Thyroid gland (tissue), 4 donors: ENCODE measurements at places on chromosomes 12 and 14.

- no peak for DNase-seq
Measured at GRCh38 chr12:71268598-71269280, 110.9 kb upstream of the TSPAN8 start.

DNA sequence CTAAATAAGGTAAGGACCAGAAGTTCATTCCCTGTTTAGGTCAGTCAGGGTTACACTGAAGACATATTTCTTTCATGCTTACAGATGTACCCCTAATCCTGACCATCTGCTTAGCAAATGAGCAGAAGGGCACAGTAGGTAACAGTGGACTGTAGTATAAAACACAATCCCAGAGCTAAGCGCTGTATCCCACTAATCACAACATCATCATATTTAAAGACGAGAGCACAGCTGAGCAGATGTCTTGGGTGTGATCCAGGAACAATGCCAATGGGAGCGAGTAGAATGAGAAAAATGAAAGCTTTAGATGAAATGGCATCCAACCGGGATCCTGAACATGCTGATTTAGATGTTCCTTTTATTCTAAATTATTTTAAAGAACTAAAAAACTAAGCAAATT, 213.4 kb downstream of the CCER1 start:
- no peak for DNase-seq

DNA sequence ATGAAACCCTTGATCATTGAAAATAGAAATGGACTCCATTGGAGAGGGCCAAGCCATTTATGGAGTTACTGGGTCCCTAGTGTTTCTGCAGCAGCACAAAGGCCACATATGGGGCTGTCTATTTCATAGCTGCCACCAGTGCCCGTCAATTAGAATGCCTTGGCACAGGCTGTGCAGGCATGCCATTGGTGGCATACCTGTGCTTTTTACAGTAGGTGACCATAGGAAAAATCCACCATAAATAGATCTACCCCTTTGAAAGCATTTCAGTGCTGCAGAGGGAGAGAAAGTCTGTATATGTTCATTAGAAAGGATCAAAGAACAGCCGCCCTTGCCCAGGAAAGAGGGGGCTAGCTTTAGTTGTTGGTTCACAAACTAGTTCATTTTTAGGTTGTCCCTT, 13.1 kb downstream of the MYBPC1 start:
- DNase-seq = no peak

GRCh38 chr14:68730348-68730747, 62.5 kb downstream of the ZFP36L1 start:
- no peak for DNase-seq

DNA sequence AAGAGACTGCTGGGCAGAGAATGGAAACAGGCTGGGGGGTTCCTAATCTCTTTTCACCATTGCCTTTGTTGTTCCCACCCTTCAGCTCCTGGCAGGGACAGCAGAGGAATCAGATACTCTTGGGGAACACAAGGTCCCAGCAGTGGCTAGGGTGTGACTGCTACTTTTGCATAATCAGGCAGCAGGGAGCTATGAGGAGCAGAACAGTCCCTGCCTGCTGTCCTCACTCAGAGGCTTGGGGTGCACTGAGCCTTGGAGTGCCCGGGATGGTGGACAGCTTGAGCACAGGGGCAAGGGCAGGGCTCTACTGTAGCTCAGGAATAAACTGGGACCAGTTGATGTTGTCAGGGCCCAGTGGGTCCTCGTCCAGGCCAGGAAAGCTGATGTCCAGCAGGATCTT, 1.5 kb upstream of the TEX52 start:
- no peak for DNase-seq

- DNase-seq = peak; percentile 27
Measured at GRCh38 chr14:54253195-54253947, 143.4 kb upstream of the CDKN3 start.

DNA sequence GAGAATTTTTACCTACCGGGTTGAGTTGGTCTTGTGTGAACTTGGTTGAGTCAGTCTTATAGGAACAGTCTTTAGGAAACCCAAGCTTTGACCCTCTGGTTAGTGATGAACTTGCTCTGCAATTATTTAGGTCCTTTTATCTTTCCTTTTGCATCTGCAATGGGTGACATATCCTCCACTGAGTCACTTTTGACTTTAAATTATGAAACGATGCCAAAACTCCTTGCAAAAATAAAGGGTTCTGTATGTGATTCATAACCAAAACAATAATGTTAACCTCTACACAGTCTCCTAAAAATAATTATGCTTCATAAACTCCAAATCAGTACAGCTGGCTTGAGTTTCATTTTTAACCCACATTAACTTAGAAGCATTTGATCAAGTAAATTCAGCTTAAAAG, 979.4 kb downstream of the GALC start:
- no peak for DNase-seq

- no peak for DNase-seq
Measured at GRCh38 chr12:128137140-128137539, 129.8 kb upstream of the TMEM132C start.

GRCh38 chr14:75979648-75980565, 1.9 kb downstream of the TGFB3 start:
- no peak for DNase-seq

GRCh38 chr12:1830981-1831963, 10.9 kb downstream of the LRTM2 start:
- DNase-seq = peak; percentile 97

GRCh38 chr12:11739980-11740577, 90.6 kb downstream of the ETV6 start:
- no peak for DNase-seq

DNA sequence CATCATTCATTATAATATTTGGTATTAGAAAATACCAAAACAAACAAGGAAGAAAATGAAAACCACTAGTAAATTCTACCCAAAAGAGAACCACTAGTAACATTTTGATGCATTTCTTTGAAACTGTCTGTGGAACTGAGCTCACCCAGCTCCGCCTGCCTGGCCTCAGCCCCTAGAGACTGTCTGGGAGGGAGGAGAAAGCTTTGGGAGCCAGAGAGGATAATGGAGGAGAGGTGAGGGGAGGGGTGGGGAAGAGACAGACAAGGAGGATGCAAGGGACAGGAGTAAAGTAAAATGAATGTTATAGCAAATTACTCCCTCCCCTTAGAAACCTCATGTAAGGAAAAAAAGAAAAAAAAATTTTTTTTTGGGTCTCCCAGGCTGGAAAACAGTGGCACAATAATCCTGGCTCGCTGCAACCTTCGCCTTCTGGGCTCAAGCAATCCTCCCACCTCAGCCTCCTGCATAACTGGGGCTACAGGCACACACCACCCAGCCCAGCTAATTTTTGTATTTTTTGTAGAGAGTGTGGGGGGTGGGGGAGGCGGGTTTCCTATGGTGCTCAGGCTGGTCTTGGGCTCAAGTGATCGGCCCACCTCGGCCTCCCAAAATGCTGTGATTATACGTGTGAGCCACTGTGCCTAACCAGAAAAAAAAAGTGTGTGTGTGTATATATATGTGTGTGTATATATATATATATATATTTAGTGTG, 3.2 kb upstream of the MMP19 start:
- DNase-seq = no peak

DNA sequence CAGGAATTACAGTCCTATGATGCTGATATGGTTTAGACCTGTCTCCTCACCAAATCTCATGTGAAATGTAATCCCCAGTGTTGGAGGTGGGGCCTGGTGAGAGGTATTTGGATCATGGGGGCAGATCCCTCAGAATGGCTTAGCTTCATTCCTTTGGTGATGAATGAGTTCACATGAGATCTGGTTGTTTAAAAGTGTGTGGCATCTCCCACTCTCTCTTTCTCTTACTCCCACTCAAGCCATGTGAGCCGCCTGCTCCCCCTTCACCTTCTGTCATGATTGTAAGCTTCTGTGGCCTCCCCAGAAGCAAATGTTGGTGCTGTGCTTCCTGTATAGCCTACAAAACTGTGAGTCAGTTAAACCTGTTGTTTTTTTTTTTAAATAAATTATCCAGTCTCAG, 89.4 kb upstream of the ARHGAP5 start:
- DNase-seq = no peak

GRCh38 chr14:101734246-101734847, 27.2 kb upstream of the PPP2R5C start:
- DNase-seq = no peak

GRCh38 chr12:55641595-55641994, 4.9 kb downstream of the OR10P1 start:
- DNase-seq = no peak

- no peak for DNase-seq
Measured at GRCh38 chr12:105852496-105852895, 286.3 kb downstream of the NUAK1 start.

- no peak for DNase-seq
Measured at GRCh38 chr12:94089891-94090290, 58.5 kb upstream of the PLXNC1 start.

DNA sequence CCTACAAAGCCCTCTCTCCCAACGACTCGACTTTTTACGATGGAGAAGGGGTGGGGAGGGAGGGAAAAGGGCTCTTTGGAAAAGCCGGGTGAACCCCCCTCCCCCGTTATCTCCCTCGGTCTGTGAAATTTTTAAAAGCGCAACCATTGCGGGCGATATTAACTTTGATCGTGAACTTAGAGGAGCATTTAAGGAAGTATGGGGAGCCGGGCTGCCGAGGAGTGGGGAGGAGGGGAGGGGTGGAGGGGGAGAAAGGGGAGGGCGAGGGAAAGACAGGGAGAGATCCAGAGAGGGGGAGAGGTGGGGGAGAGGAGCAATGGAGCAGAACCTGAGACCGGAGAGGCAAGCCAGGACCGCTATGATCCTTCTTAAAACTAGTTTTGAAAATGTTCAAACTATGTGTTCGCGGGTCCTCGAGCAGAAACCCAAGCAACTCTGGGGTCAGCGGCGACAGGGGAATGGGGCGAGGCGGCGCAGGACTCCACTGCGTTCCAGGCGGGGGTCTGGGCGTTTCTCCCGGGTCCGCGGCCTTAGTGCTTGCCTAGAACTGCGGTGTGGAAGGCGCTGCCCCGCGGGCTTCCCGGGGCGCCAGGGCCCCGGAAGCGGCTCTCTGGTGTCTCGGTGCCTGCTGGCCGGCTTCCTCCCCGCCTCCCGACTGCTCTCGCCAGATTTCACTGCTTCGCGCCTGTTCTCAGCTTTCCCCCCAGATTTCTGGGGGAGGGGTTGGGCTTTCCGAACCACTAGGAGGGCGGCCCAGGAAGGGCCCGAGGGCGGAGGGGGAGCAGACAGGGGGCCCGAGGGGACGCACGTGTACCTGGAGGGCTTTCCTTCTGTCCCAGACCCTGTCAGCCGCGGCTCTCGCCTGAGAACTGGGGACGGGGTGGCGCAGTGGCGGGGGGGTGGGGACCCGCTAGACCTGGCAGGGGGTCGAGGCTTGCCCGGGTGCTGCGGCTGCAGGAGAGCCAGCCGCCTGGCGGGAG, at the start of gene HOTAIR:
Gene HOTAIR, minus strand, starts transcription at position 871 of the 980 bp plus-strand sequence.
- no peak for DNase-seq

DNA sequence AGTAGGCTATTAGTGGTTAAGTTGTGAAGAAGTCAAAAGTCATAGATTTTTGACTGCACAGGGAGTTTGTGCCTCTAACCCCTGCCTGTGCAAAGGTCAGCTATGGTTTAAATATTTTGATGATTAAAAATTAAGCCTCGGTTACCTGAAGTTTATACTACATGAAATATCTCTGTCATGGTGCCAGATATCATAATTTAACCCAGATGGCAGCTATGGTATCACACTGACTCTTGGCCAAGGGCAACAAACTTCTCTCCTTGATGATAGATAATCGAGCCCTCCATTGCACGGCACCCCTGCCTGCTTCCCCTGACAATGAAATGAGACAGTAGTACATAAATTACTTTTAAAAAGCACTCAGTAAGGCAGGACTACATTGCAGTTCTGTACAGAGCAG, 80.8 kb downstream of the SLC35F4 start:
- no peak for DNase-seq
